ENCODE measurements at places on chromosomes 4 and X.

DNA sequence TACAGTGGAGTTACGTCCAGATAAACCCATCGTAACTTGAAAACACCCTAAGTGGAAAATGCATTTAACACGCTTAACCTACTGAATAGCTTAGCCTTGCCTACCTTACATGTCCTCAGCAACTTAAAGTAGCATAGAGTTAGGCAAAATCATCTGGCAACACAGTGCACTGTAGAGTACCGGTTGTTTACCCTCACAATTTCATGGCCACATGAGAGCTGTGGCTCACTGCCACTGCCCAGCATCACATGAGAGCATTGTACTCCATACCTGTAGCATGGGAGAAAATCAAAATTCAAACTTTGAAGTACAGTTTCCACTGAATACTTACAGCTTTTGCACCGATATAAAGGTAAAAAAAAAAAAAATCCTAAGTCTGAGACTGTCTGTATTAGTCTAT is 40.6 kb downstream of the GUCY1A1 start:
- DNase-seq: no peak

- no peak for DNase-seq
Observed at GRCh38 chrX:119738742-119739141, 19.6 kb upstream of the SOWAHD start.

GRCh38 chrX:48461830-48462229 is 8.2 kb downstream of the SLC38A5 start:
- DNase-seq: no peak

DNA sequence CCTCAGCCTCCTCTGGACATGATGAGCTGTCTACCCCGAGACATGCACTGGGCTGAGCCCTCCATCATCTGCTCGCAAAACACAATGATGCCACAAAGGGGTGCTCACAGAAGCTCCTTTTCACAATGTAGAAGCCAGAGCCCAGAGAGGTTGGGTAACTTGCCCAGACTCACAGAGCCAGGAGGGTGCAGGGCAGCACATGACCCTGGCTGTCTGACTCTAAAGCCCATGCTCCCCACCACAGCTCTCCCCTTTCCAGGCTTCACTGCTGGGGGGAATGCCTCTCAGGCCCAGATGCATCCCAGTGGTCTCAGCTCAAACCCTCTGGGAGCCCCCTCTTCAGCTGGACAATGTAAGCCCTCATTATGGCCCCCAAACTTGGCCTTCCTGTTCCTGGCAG is 98.4 kb upstream of the AFAP1 start:
- DNase-seq: no peak

DNA sequence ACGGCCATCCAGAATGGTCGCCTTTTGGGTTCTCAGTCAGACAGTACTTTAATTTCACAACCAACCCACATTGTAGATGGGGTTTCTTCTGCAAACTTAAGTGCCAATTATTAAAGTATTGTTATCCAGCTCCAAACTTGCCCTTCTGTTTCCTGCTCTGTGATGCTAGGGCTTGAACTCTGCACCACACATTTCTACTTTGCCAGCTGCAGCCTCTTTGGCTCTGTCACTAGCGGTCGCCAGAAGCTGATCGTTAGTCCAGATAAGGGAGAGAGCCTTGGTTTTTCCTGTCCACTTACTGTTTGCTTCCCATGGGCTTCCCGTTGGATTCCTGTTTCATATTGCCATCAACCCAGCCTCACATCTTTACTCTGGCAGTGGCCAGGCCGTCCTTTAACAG is 196.6 kb downstream of the ASB9 start:
- DNase-seq: no peak
